ENCODE measurements at places on chromosomes 4 and X.

GRCh38 chr4:41142376-41143310, 71.7 kb downstream of the APBB2 start:
- DNase-seq = no peak

DNA sequence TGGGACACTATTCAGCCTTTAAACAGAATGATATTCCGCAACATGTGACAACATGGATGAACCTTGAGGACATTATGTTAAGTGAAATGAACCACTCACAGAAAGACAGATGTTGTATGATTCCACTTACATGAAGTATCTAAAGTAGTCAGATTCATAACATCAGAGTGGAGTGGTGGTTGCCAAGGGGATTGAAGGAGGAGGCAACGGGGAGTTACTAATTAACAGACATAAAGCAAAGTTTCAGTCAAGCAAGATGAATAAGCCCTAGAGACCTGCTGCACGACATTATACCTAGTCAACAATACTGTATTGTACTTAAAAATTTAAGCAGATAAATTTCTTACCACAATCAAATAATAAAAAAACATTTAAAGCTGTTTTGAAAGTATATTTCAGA, 105.0 kb upstream of the NR0B1 start:
- no peak for DNase-seq

- DNase-seq = no peak
Measured at GRCh38 chr4:100177126-100177525, 13.1 kb downstream of the DDIT4L start.

- DNase-seq = no peak
Measured at GRCh38 chrX:69524781-69525363, 20.7 kb downstream of the NALF2 start.

GRCh38 chr4:47498899-47499298, 13.8 kb downstream of the ATP10D start:
- DNase-seq = no peak

DNA sequence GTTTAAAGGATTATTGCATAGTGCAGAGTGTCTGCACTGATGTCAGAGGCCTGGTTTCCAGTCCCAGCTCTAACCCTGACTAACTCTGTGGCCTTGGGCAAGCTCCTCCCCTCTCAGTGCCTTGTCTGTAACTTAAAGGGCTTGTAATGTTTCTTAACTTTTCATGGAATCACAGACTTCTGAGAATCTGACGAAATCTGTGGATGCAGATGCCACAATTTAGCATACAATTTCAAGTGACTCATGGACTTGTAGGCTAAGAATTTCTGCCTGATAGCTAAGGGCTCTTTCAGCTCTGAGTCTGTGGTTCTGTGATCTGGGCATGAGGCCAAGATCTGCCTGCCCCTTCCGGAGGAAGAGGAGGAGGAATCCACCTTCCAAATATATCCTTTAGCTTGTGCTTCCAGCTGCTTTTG, 236.9 kb downstream of the AR start:
- peak; percentile 93 for DNase-seq

- DNase-seq = no peak
Measured at GRCh38 chrX:156001667-156002021, 4.1 kb downstream of the IL9R start.

DNA sequence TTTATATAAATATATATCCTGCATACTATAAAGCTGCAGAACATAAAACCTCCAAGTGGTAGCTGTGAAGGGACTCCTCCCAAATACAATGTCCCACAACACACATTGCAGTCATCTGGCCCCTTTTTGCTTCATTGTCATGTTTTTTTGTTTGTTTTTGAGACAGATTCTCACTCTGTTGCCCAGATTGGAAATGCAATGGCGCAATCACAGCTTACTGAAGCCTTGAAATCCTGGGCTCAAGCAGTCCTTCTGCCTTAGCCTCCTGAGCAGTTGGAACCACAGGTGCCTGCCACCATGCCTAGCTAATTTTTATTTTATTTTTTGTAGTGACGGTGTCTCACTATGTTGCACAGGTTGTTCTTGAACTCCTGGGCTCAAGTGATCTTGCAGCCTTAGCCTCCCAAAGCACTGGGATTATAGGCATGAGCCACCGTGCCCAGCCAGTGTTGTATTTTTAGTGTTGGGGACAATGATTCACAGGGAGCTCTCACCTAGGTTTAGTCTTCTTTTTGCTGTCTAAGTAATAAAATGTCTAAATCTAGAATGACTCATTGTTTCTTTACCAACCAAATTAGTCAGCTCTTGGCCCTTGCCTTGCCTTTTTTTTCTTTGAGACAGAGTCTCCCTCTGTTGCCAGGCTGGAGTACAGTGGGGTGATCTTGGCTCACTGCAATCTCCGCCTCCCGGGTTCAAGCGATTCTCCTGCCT, 24.0 kb upstream of the XIAP start:
- DNase-seq = no peak
